ENCODE measurements at places on chromosomes 3 and 15.

- no peak for DNase-seq
Measured at GRCh38 chr3:84836961-84837360, 121.8 kb upstream of the CADM2 start.

- no peak for DNase-seq
Measured at GRCh38 chr3:73326396-73326795, 264.9 kb downstream of the EBLN2 start.

- no peak for DNase-seq
Measured at GRCh38 chr15:68609629-68610028, 30.8 kb downstream of the CORO2B start.

DNA sequence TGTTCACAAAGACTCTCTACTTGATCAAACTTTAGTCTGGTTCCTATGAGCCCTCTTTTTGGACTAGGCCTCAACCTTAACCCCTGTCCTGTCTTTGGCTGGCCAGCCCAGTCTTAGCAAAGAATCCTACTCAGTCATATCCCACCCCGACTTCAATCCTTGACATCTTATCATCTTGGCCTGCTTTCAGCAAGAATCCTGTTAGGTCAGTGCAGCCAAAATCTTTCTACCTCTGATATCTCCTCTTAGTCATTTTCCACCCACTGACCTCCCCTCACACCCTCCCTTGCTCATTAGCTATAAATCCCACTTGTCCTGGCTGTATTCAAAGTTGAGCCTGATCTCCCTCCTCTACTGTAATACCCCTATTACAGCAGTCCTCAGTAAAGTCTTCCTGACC is 286.1 kb downstream of the MAGI1 start:
- DNase-seq: no peak

Measured in inflammatory macrophage treated with lipopolysaccharide for 4 hours (primary cell).